Activated CD8-positive, alpha-beta T cell treated with anti-CD3 and anti-CD28 coated beads for 36 hours (primary cell): ENCODE measurements at places on chromosomes 11 and 22. TPM values are rescaled to one million over a fixed set of nuclear protein-coding genes. Genes with fewer than 3 reads are reported as not detected.

DNA sequence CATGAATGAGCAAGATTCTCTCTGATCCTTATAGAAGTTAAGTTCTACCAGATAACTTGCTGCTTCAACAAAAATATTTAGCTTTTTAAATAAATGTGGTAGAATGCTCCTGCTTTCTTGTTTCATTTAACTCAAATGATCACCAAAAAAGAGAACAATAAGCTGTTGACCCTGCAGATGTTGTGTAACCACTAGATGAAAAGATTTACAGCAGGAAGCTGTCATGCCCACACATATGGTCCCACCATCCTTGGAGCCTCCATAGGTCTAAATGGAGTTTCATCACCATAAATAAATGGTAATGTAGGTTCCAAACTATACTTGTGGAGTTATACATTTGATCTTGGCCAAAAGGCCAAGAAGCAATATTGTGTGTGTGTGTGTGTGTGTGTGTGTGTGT lies 118.8 kb downstream of the RRAS2 start:
- no peak for DNase-seq

GRCh38 chr11:40100781-40101180 lies 1358.7 kb downstream of the LRRC4C start:
- DNase-seq = no peak

DNA sequence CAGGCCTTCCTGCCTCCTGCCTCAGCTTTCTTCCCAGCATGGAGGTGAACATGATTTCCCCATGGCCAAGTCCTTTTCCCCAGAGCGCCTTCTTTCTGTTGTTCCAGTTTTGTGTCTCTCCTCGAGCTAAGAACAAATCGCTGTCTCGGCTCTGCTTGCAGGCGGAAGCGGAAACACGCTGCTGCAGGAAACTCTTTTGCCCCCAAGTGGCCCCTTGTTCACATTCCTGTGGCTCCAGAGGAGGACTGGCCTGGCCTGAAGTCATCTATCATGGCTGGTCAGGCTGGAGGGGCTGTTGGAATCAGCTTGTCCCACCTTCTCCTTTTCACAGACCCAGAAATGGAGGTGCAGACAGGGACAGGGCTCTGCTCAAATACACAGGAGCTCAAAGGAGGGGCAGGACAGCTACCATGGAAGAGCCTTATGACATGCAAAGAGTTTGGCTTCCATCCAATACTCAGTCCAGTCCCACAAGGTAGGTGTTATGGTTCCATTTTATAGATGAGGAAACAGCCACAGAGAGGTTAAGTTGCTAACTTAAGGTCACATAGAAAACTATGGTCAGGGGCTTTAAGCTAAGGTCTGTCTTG lies 182.2 kb upstream of the SYT13 start:
- DNase-seq = no peak

The NCAM1 gene
- 0.47 TPM for total RNA-seq

GRCh38 chr22:42887523-42888507 lies 30.7 kb upstream of the ARFGAP3 start:
- no peak for DNase-seq

The MOGAT2 gene
- total RNA-seq = not detected

DNA sequence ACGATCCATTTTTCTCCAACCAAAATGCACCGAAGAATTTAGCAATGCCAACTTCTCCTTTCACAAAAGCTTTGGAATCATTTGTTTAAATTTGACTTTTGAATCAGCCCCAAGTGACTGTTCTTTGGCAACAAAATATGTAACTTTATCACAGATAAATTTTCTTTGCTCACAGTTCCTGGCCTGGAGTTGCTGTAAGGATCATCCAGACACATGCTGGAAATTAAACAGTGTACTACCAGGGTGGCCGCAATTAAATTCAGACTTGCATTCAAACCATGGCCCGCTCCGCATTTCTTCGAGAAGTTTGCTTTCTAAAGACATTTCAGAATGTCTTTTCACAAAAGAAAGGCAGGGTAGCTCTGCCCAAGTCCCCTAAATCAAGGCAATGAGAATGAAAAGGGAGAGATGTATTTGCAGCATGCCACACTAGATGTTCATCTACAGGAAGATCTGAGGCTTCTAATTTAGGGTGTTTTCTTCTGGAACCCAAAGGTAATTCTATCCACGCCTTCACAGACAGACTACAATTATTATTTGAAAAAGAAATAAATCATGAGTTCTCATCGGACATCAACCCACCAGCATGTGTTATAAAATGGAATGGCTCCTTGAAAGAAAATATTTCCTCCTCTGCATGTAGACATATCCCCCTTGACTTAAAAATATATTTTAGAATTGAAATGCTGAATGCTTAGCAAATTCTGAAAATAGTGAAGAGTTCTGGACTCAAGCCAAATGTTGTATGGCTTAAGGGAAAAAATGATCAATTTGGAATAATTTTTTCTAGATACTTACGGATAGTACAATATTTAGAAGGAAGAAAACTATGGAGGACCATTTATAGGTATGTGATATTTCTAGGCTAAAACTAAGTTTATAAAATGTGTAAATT lies 189.7 kb upstream of the BLID start:
- no peak for DNase-seq

- no peak for DNase-seq
These were observed 382 bp downstream of the C11orf54 start for GRCh38 chr11:93741882-93742226.

DNA sequence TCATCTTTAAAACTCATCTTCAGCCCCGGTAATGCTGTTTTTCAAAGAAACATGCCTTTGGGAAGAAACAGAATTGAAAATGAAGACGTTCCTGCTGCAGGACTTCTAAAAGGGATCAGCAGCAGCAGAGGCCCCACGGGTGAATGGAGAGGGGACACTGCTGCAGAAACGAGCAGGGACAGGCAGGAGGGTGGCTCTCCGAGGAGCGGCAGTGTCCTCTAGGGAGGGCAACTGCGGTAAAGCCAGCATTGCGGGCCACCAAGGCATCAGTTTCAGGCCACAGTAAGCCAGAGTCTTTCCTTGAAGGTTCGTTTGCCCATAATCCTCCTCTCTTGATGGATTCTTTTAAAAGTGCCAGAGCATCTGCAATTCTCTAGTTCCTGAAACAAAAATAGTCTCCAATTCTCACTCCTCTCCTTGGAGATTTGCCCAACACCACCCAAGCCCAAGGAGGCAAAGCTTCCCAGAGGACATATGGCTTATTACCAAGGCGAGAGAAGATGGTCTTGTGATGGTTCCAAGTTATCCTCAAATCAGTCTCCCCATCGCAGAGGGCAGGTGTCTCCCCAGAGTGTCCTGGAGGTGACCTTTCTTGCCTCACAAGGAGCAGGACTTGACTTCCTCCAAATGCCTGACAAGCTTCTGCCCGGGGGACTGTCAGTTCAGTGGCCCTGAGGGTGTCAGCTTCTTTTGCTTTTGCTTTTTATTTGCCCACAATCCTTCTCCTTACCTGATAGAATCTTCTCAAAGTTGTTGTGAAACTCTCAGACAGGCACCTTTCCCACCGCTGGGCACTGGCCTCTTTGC lies 341.1 kb upstream of the B3GAT1 start:
- DNase-seq = no peak

The POU2F3 gene
- not detected for total RNA-seq

GRCh38 chr11:102457865-102458264 lies 5.3 kb upstream of the TMEM123 start:
- DNase-seq = no peak

DNA sequence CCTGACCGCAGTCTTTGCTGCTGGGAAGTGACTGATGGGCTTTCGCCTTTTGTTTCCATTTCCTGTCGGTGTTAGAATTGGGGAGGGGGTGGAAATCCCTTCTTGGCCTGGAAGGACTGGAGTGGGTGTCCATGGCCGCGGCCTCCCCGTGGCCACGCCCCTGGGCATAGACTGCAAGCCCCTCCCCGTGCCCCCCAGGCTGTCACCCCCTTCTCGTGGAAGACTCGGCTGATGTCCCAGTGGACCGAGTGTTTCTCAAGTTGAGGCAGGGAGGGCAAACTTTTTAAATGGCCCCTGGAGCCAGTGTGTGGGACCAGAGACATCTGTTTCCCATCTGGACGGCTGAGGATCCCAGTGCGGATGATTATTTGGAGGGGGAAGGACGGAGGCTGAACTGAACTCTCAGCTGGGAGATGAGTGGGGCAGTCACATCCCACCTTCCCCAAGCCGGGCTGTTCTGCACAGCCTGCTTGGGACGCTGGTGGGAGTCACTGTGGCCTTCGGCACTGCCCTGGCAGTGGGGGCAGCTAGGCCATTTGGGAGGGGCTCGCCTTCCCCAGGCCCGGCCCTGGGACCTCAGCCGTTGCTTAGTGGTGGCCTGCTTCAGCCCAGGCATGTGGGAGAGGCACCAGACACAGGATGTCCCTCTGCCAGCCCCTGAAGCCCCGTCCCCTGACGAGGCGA lies 1.6 kb downstream of the CD81 start:
- no peak for DNase-seq

The GLYAT gene
- total RNA-seq = not detected

- DNase-seq = no peak
These were observed 8.6 kb upstream of the PDE2A start for GRCh38 chr11:72682858-72683243.

DNA sequence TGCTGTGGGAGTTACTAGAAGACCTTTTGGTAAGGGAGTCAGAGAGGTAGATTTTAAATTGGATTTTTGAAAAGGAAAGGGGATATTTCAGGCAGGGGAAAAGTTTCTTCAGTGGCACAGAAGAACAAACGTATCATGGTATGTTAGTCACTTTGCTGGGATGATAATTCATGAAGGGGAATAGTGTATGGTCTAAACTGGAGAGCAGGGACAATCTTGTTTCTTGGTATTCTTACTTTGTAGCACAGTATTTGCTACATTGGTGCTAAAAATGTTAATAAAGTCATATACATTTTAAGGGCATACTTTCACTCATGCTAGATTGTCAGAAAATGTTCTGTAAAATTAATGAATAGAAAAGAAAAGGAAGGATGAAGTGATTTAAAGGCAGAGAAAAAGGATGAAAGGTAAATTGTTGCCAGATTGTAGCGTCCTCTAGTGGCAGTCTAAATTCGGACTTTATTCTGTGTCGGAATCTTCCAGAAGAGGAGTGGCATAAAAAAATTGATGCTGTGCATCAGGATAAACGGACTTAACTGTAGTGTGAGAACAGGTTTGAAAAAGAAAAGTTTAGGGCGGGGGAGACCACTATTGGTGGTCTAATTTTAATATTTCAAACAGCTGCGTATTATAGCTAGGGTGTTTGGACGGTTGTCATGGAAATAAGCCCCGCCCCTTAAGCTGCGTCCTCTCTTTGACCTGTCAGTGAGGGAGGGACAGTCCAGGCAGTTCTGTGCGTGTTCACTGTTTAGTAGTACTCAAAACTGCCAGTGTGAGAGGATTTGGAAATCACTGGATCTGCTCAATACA lies at the start of gene BCO2:
Gene BCO2, plus strand, starts transcription at position 724 of the 810 bp plus-strand sequence. CDS start 90 bp downstream, outside the sequence.
- peak; percentile 72 for DNase-seq

DNA sequence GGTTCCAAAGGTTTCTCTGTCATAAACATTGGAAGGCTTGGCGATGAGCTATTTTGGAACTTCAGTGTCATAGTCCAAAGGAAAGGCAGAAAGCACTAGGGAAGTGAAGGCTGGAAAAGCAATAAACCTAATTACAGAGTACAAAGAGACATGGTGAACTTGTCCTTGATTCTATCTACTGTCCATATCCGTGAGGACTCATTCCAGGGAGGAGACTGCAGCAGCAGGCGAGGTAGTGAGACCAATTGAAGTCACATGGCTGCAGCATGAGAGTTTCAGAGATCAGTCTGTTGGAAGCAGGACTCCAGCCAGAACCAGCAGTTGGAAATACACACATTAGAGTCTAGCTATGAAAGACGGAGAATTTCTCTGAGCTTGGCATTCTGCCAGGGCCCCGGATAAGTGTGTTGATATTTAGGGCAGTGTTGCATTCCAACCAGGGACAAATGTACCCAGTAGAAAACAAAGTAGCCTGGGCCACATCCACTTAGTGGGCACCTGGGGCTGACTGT lies 54.1 kb upstream of the ARHGAP42 start:
- no peak for DNase-seq

DNA sequence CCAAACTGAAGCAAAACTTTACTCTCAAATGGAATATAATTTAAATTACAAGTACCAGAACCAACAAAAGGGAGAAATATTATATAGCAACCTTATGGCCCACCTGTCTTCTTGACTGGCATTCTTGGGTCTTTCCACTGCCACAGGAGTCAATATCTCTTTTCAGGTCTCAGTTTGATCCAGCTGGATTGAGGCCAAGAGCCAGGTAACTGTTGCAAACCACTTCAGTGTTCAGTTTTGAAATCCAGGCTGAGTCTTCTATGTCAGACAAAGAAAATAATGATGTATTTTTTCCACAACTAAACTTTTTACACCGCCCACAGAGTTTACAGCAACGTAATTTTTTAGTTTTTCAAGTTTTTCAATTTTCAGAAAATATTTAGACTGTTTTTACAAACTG lies 648 bp downstream of the DLG2 start:
- DNase-seq = peak; percentile 33

GRCh38 chr22:38732251-38732815 lies 23.5 kb downstream of the SUN2 start:
- DNase-seq = no peak

DNA sequence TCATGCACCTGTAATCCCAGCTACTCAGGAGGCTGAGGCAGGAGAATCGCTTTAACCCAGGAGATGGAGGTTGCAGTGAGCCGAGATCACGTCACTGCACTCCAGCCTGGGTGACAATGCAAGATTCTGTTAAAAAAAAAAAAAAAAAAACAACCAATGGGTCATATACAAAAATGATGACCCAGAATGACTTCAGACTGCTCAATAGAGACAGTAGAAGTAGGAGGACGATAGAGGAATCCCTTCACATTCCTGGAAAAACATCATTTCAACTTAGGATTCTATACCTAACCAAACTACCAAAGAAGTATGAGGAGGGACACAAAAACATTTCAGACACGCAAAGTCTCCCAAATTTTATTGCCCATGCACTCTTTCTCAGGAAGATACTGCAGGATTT lies 14.1 kb upstream of the CBX7 start:
- no peak for DNase-seq

DNA sequence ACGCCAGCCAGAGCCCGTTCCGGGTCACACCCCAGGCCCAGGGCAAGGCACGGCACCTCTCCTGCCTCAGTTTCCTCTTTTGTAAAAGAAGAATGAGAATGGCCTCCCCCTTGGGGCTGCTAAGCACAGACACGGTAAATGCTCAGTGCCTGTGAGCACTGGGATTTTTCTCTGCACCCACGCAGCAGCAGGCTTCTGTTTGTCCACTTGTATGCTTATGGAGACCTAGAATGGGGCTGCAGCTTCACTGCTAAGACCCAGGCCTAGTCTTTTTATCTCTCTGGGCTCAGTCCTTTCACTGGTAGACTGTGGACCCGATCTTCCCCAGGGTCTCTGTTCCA lies 1327.9 kb downstream of the TBC1D22A start:
- DNase-seq = no peak

The SLC43A3 gene
- 294 TPM for total RNA-seq

DNA sequence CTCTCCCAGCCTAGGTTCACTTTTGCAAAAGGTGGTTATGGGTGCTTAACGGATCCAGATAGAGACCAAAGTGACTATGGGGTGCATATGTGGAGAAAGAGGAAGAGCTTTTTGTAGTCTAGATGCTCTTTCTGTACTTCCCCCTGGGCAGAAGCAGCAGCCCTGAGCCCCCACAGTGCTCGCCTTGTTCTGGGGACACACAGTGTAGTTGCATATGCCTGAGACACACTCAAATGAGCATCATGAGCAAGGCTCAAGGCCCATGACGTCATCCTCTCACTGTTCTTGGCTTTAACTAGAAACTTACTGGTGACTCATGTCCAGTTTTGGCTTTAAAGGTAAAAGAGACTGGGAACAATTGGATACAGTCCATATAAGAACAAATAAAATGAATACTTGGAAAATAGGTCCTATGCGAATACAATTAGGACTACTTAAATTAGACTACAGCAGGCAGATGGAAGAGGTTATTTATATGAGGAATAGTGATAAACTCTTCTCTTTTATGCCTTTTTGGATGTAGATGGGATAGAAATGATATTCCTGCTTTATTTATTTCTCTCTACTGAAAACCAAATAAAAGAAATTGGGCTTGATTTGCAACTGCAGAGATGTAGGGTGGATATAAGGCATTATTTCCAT lies 20.1 kb upstream of the PEX26 start:
- no peak for DNase-seq
